A172 (cell line): ENCODE measurements at places on chromosomes 5 and 9. TPM values are rescaled to one million over a fixed set of nuclear protein-coding genes. Genes with fewer than 3 reads are reported as not detected.

GRCh38 chr5:169404223-169404622 lies 103.3 kb upstream of the SLIT3 start:
- no peak for DNase-seq

FAM221B gene
- not detected in 2 replicates for total RNA-seq

ADRB2 gene
- total RNA-seq = 0.17 and 0.45 TPM in 2 replicates

DNA sequence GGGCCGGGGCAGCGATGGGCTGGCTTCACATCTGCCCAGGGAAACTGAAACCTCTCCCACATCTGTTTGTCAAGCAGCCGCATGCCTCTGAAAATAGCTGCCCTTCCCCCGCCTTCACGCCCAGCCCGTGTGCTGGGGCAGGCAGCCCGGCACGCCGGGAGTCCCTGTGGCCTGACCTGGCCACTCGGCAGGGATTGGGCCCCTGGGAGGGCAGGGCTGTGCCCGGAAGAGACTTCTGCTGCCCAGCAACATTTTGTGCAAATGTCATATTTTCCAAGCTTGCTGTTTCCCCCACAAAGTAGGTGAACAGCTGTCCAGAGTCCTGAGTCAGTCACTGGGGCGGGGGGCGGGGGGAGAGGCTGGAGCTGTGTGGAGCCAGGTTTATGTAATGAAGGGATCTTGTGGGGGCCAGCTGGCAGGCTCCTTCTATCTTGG lies 8.2 kb downstream of the COL27A1 start:
- peak; percentile 36 for DNase-seq

GRAMD2B gene
- 4.8 and 11.2 TPM in 2 replicates for total RNA-seq

CCL27 gene
- 2.2 TPM in 1 of 2 replicates, not detected in the other for total RNA-seq

DNA sequence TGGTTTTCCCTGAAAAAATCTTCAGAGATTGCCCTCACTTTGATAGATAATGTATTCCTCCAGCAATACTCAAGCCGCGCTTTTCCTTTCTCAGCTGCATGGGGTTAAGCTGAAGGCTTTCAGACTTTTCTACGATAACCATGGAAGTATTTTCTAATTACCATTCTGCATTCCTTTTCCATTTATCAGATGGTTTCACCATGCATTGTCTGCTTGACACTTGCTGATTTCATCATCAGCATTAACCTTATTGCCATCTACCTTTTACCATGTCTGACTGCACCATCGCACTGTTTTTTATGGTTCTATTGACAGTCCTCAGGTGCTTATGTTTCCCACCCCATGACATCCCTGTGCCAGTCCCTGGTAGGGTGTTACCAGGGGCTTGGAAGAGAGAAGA lies 91.6 kb downstream of the DMAC1 start:
- DNase-seq = no peak

DNA sequence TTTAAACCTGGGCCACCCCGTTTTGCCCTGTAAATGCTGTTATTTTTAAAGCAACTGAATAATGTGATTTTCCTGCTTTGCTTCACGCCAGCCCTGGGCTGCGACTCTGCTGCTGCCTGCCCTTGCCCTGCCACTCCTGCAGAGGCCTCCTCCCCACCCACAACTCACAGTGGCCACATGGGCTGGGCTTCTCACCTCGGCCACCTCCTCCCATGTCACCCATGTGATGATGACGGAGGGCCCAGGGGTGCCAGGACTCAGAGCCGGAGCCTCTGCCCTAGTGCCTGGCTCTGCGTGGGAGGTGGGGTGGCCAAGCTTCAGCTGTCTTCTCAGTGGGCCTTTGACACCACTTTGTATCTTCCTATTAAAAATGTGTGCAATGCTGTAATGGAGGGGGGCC lies 48.1 kb upstream of the NKD2 start:
- DNase-seq = no peak

GRCh38 chr5:166906991-166907713 lies 1384.3 kb upstream of the WWC1 start:
- peak; percentile 39 for DNase-seq

DNA sequence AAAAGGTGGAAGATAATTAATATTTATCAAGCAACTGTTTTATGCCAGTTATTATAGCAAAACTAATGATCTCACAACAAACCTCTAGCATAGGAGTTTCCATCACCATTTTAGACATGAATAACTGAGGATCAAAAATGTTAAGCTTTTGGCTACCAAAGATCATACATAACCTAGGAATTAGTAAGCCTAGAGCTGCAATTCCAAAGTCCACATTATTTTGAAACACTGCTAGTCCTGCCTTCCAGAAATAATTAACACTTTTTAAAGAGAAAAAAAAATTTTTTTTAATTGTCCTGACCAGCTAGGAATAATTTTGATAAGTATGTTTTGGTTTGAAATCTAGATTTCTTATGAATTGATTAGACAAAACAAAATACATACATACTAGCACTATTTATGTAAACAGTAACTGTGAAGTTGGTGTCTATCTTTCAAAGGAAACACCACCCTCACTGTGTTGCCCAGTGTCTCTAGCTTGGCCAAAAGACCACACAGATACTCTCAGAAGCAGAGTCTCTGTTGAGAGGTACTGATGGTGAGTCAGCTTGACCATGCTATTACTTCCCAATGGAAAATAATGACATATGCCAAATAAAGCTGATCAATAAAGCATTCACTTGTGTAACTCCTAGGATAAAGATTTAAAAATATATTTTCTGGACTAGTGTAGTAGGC lies 422.4 kb downstream of the CCDC171 start:
- DNase-seq = no peak

GRCh38 chr5:82858151-82859025 lies 218.8 kb downstream of the TMEM167A start:
- DNase-seq = no peak

SHOC1 gene
- total RNA-seq = not detected in 2 replicates

- no peak for DNase-seq
Observed at GRCh38 chr5:83470526-83471404, 779 bp upstream of the VCAN start.

DNA sequence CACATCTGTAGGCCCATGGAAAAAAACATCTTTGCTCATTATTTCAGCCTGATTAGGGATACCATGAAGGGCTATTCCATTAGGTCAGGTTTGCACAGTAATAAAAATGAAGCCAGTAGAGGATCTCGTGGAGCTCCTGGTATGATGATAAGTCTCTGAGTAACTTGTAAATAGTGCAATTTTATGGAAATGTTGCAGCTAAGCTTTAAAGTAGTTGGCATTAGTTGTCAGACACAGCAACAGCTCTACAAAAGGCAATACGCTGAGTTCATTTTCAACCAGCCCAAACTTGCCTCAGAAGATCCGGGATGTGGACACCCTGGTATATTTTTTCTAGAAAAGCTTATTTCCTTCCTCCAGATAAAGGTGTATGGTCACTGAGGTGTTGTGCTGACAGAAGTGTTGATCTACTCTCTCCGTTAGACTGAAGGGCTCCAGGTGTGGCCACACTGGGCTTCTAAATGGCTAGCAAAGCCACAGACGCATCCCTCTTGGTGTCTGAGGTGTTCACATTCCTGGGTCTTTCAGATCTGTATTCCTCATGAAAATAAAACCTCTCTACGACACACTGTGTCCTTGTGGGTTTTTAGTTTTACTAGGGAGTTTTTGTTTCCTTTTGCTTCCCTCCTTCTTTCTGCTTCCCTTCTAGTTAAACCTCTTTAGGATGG lies 141.6 kb downstream of the GHR start:
- DNase-seq = no peak

- no peak for DNase-seq
Observed at GRCh38 chr5:112320408-112320807, 98.7 kb downstream of the EPB41L4A start.

- DNase-seq = no peak
Observed at GRCh38 chr5:530001-530955, 6.0 kb upstream of the SLC9A3 start.

- DNase-seq = no peak
Observed at GRCh38 chr9:114655689-114656088, 1.9 kb downstream of the TEX53 start.

ZDHHC21 gene
- total RNA-seq = 5.8 and 11.1 TPM in 2 replicates
